ENCODE measurements at places on chromosomes 5 and 9.
A peak's percentile ranks its signal among the peaks of the same experiment; 100 is the strongest.

DNA sequence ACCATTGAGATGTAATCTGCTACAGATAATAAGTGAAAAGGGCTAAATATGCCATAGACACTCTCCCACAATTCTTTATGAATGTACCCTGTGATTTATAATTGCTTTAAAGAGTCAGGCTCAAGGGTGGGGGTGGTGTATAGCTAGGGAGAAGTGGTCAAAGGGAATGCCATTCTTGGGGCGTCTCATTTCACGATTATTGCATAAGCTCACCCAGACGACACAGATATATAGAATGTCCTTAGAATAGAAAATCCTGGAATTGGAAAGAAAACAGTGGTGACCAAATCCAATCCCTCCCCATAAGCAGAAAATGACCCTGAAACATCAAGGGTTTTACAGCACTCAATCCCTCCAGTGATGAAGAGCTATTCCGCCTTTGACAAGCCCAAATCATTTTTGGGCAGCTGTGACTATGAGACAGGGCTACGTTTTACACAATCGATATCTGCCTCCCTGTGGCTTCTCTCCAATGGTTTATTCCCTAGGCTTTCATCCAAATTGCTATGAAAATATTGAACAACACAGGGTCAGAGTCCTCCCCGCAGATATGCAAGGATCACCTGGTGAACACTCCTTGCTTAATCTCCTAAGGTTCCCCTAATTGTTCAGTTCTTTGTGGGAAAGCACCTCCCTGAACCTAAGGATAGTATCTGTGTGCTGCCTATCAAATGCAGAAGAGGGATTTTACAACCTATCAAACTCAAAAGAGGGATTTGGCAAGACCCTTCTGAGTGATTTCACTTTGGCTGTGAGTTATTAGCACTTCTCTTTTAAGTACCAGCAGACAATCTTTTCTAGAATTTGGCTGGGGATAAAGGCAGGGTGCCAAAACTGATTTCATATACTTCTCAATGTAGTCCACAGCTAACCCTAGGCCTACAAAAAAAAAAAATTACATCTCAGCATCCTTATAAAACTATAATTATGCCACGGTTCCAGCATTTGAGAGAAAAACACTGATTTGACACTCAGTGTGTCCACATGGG, 144.9 kb upstream of the CDH6 start:
- DNase-seq = no peak

GRCh38 chr9:89993678-89994630, 389.1 kb downstream of the GADD45G start:
- no peak for DNase-seq

DNA sequence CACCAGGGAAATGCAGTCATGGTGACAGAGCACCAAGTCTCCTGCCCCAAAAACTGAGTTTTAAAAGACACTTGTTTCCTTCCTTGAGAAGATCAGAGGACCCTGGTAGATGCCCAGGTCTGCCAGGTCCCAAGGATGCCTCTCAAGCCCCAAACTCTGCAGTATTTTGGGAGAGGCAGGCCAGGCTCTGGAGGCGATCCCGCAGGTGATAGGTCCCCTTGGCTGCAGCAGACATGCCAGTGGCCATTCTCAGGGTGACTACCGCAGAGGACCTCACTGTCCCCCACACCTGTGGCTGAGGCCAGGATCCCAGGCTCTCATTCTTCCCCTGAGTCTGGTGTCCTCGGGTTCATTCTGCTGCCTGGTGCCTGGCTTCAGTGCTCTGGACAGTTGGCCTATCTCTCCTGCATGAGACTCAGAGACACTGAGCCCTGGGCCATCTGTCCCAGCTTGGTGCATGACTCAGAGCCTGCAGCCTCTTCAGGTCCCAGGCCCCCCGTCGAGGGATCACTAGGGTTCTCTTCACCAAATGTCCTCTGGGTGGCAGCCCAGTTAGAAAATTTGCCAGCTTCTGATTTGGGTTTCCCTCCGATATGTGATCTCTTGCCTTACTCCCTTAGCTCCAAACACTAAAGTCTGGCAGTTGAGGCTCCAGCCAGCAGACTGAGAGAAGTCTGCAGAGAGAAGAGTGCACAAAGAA, 59.7 kb upstream of the GARNL3 start:
- no peak for DNase-seq

DNA sequence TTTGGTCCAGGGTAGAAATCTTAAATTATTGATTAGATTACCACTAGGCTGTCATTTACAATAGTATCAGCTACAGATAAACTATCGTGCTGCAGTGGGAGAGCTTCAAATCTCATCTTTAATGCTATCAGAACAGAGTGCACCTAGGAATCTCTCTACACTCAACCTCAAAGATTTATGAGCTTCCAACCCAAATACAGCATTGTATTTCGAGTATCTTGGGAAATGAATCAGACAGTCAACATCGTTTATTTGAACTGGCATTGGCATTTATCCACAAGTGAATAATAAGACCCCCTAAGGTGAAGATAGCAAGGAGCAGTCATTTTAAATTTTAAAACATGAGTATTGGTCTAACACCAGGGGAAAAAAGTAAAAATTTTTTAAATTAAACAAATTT, 1203.2 kb downstream of the CDH12 start:
- DNase-seq = no peak

GRCh38 chr5:16943846-16944678, 8.0 kb upstream of the MYO10 start:
- DNase-seq = no peak

DNA sequence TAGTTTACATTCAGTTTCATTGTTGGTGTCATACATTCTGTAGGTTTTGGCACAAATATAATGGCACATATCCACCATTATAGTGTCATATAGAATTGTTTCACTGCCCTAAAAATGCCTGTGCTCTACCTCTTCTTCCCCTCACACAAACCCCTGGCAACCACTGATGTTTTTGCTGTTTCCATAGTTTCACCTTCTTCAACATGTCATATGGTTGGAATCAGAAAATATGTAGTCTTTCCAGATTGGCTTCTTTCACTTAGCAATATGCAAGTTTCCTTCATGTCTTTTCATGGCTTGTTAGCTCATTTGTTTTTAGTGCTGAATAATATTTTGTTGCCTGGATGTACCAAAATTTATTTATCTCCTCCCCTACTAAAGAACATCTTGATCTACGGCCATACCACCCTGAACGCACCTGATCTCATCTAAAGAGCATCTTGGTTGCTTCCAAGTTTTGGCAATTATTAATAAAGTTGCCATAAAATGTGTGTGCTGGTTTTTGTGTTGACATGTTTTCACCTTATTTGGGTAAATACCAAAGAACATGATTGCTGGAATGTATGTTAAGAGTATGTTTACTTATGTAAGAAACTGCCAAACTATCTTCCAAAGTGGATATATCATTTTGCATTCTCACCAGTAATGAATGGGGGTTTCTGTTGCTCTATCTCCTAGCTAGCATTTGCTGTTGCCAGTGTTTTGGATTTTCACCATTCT, 17.0 kb upstream of the CDK20 start:
- no peak for DNase-seq

- no peak for DNase-seq
Observed at GRCh38 chr5:39518516-39518915, 93.7 kb upstream of the DAB2 start.

DNA sequence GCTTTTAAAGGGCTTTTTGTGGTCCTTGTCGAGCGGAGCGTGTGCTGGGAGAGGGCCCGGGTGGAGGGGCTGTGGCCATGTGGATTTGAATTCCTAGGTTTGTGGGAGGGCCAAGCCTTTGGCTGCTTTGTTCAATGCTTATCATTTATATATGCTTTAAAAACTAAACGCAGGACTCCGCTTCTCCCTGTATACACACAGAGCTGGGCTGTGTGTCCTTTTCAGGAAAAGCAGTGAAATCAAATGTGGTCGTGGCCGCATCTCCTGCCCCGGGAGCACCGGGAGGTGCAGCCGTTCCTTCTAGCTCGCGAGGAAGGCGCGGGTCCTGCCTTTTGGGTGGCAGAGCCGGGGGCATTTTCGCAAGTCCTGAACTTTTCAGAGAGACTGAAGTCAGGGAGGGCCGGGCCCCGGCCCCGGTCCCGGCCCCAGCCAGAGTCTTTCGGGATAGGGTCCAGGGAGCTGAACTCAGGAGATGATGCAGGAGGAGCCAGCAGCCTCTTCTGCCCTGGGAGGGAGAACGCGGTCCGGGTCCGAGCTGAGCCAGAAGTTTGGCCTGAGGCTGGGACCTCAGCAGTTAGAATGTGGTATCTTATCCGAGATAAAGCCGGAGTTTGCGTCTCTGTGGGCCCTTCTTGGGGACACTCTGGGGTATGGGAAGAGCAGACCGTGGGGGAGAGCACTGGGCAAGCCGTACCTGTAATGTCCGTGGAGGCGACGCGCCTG, 158.8 kb downstream of the C9orf152 start:
- peak; percentile 9 for DNase-seq

- no peak for DNase-seq
Observed at GRCh38 chr5:79109527-79110492, 1.8 kb upstream of the BHMT start.

DNA sequence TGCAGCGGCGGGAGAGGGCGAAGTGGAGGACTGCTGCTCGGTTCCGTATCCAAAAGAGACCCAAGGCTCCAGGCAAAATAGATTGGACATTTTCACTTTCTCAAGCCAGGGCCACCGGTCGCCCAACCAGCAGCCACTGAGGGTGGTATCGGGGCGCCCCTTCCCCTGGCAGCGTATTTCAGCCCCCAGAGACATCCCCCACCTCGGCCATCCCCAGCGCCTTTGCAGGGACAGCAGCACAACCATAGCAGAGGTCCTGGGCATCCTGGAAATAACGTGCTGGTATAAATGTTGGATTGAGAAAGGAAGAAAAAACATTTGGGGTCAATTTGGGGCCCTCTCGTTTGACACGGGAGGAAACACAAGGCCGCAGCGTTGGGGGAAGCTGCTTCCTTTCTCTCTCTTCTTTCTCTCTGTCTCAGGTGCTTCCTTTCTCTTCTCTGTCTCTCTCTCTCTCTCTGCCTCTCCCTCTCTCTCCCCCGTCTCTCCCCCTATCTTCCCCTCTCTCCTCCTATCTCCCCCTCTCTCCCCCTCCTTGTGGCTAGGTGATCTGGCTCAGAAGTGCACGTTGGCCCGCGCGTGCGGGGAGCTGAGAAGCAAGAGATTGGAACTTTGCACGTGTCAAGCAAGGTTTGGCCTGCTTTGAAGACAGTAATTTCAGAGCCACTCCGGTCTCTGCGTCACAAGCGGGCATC, 624 bp upstream of the RETREG1 start:
- DNase-seq = peak; percentile 30

- no peak for DNase-seq
Observed at GRCh38 chr9:14686168-14686567, 7.1 kb downstream of the ZDHHC21 start.

- DNase-seq = no peak
Observed at GRCh38 chr5:139733698-139734538, 61.7 kb upstream of the PSD2 start.

- DNase-seq = no peak
Observed at GRCh38 chr5:31492869-31493268, 39.0 kb downstream of the DROSHA start.

GRCh38 chr5:139065306-139065705, 132.9 kb downstream of the SIL1 start:
- DNase-seq = no peak

DNA sequence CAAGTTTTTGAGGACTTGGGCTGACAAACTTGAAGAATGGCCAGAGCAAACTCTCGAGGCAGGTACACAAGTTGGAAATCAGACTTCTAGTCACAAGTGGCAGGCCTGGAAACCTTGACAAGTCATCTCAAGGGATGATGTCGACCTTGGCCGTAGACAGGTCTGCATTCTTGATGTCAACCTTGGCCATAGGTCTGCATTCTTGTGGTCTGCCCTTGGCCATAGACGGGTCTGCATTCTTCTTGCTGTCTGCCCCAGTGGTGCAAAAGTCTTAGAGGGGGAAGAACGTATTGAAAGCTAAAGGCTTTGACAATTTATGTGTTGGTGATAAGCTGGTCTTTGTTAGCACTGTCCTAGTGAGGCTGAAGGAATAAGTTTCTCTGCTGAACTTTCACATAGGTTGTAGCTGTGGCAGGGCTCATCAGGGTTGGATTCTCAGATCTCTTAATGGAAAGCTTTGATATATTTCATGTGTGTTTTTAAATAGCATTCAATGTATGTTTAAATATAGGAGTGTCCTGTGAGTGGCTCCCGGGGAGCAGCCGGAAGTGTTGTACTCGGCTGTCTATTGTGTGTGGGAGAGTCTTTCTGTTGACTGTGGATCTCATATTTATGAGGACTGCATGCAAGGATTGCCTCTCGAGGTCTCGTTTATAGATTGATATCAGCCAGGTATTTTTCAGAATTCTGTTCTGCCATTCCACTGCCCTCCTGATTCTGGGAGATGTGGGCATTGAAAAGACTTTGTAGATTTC, 27.0 kb downstream of the SUB1 start:
- DNase-seq = no peak

DNA sequence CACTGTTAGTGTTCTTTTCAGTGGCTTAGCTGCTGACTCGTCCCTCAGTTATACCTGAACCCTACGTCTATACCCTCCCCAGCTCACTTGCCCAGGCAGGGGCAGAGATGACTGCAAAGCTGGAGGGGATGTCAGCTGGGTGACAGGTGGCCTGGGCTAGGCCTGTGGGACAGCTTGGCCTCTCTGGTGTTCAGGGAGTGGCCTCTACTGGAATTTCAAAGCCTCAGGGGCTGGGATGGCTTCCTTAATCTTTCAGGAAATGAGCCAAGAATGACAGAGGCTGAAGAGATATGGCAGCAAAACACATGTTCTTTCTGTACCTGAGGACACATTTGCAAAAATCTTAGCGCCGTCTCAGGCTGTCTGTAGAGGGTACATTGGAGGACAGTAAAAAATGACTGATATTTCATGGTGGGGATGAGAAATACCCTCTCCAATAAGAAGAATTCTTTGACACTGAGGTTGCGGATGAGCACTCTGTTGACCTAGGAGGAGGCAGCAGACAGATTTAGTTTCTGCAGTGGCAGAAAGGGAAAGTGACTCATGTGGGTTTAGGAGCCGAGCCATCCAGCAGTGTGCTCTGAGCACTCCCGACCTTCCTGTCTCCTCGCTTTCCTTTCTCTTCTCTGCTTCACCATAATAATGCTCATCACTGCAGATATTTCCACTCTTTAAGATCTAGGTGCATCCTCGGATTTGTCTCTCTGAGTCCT, 54.4 kb downstream of the ENTREP1 start:
- DNase-seq = no peak

- DNase-seq = no peak
Observed at GRCh38 chr5:157650991-157651611, 1.1 kb downstream of the SOX30 start.

DNA sequence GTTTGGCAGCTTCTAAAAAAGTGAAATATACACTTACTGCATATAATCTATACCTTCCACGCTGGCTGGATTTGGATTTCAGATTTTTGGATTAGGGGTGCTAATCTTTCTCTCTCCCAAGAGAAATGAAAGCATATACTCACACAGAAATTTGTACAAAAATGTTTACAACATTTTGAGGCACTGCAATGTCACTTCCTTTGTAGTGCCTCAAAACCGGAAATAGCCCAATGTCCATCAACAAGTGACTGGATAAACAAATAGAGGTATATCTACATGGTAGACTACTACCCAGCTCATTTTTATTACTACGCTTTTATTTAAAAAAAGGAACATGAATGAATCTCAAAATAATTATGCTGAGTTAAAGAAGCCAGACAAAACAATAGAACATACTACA, 74.0 kb upstream of the MIER3 start:
- DNase-seq = no peak

GRCh38 chr9:90240541-90240940, 402.1 kb downstream of the DIRAS2 start:
- no peak for DNase-seq
